Ecto neural progenitor cell (in vitro differentiated cells): ENCODE measurements at places on chromosomes 4 and X.
A peak's percentile ranks its signal among the peaks of the same experiment; 100 is the strongest.

DNA sequence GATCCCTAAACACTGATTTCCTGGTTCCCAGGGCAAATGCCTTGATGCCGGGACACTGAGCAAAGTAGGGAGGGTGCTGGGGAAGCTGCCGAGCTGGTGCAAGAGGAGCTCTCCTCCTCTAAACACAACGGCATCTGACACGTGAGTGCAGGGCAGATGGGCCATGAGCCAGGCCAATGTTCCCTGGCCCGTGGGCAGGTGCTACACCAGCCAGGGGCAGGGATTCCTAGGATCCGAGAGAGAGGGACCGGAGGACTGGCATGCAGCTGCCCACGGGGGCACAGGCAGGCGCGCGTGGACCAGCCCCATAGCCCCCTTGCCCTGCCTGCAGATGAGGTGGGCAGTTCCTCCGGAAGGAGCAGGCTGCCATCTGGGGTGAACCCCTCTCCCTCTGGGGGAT lies 66.8 kb upstream of the AFAP1 start:
- no peak for DNase-seq

GRCh38 chrX:72114306-72114705 lies 17.4 kb downstream of the RTL5 start:
- DNase-seq, result no peak

DNA sequence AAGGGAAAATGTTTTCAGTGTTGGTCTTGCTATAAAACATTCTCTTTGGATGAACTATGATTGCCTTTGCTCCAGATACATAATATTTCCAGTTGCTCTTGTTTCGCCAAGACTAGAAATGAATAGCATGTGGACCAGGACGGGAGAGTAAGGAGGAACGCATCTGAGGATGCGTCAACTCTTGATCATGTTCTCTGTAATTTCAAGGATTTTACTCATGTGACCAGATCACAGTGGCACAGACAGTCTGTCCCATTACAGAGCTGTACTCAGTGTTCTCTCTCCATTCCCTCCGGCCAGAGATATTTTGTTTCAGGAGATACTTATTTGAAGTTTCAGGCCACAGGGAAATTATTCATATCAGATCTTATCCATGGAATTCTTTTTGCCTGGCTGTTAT lies 266.6 kb downstream of the MID1IP1 start:
- DNase-seq, result no peak

GRCh38 chr4:134160211-134160610 lies 41.4 kb downstream of the PABPC4L start:
- no peak for DNase-seq

DNA sequence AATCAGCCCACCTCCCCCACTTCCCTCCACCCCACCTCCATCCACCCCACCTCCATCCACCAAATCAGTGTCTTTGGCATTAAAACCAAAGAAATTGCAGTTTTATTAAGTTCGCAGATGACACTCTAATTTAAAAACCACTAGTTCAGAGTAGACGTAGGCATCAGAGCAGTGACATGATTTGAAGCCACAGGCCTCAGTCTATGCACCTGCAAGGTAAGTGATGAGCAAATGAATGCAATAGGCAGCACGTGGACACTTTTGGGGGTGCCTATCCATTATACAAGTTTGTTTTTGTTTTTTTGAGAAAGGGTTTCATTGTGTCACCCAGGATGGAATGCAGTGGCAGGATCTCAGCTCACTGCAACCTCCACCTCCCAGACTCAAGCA lies 88.0 kb upstream of the TRIM2 start:
- peak; percentile 4 for DNase-seq

GRCh38 chrX:80174925-80175574 lies 160.5 kb downstream of the TBX22 start:
- DNase-seq, result no peak

GRCh38 chr4:89324671-89325070 lies 17.1 kb upstream of the GPRIN3 start:
- DNase-seq, result no peak

- DNase-seq, result peak; percentile 77
These were observed 182.5 kb upstream of the NPY2R start for GRCh38 chr4:155025762-155026457.

- no peak for DNase-seq
These were observed 8.5 kb upstream of the GYG2 start for GRCh38 chrX:2820136-2820771.

DNA sequence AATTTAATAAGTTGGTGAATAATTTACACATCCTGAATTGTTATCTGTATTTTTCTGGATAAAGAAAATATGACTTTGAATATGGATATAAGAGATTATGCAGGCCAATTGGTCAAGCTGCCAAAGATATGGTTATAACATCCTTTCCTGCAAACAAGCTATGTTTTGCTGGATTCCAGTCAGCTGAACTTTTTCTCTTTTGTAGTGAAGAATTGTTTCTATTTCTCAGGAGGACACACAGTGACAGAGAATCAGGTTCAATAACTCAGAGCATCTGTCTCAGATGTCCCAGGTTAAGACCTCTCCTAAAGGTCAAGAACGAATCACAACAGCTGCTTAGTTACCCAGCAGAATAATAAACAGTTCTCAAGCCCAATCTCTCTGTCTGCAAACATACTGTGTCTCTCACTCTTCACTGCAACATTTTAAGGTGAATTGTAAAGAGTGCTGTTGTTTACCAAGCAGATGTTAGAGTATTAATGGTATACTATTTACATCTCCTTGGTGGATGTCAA lies 189.5 kb upstream of the ANKRD50 start:
- no peak for DNase-seq

DNA sequence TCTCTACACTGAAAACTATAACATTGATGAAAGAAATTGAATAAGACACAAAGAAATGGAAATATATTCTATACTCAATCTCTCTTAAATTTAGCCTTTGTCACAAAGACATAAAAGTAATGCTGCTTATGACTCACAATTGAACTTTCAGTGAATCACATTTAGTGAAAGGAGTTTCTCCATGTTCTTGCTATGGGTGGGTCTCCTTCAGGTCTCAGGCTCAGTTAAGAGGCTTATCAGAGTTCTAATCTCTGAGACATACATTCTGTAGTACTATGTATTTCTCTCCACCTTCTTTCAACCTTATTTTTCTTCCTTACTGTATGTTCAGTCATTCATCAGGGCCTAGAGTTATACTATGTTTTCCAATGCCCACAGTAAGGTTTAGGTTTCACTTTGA lies 220.9 kb downstream of the DTHD1 start:
- DNase-seq, result no peak

- no peak for DNase-seq
These were observed 40.5 kb downstream of the ZCCHC12 start for GRCh38 chrX:118864063-118864635.

GRCh38 chr4:94208918-94209317 lies 1.3 kb downstream of the SMARCAD1 start:
- DNase-seq, result no peak

DNA sequence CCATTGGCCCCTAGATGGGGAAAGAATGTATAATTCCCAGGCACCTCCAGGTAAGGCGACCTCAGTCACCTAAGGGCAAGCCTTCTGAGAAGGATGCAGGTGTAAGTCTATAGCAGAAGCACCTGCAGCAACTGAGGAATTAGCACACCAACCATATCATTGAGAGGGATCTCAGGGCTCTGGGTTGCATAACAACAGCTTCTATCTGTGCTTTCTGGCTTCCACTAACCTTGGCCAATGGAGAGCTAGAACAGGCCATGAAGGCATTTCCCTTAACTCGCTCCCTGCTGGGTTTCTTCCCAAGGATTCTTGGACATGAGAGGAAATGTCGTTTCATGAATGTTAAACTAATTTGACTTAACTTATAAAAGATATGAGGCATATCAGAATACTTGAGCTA lies 177.8 kb upstream of the GK2 start:
- no peak for DNase-seq

- no peak for DNase-seq
These were observed 151.2 kb downstream of the COX18 start for GRCh38 chr4:72918362-72918761.

DNA sequence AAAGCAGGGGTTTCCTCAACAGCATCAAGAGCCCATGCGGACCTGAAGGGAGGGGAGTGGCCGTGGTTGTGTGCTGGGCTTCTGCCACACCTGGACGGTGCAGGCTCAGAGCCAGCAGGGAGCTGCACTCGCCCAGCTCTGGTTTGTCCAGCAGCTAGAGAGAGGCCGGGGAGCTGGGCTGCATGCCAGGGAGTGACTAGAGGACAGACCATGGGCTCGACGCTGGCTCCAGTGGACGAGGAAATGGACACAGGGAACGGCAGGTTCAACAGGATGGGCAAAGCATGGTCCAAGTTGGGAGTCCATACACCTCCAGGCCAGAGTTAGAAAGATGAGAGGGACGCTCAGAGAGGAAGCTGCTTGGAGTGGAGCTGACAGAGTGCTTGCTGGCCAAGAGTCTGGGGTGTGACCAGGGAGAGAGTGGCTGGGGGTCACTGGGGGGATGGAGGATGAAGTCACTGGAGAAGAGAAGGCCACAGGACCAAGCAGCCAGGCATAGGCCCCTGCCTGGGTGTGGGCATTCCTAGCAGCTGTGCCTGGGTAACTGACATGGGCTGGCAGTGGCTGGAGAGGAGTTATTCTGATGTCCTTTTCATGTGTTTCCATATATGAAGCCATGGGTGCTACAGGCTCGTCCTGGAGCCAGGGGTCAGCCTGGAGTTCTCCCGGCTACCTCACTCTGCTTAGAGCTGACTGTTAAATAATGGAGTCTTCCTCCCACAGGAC lies 42.8 kb downstream of the HTT-AS start:
- DNase-seq, result no peak

GRCh38 chr4:128663325-128663724 lies 146.2 kb upstream of the JADE1 start:
- no peak for DNase-seq

GRCh38 chrX:149036086-149036485 lies 469.0 kb downstream of the IDS start:
- DNase-seq, result no peak

- DNase-seq, result no peak
These were observed 279.0 kb downstream of the BCOR start for GRCh38 chrX:39818750-39819149.

DNA sequence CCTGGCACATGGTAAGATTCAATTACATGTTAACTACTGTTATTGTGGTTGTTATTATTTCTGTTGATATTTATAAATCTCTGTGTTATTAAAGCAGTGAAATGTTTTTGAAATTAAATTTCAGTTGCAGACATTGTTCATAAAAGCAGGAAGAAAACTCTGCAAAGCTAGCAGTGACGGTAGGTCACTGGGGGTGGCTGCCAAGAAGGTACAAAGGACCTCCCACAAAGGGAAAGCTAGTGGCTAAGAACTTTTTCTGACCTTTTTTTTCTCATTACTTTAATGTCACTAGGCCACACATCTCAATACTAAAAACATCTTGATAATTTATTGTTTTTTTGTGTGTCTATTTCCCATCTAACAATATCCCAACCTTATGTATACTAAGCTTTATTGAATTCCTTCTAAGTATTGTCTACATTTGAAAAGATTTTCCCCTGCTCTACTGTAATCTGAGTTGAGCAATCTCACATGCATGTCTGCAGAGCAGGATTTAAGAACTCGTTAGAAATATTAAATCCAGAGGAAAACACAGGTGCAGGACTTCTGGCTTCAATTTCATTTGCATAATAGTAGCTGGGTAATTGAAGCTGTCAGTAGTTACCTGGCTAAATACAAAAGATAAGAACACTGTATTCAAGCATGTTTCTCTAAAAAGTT lies 197.3 kb downstream of the CFAP299 start:
- no peak for DNase-seq

- peak; percentile 59 for DNase-seq
These were observed 6.0 kb downstream of the RASL11B start for GRCh38 chr4:52868133-52868532.

DNA sequence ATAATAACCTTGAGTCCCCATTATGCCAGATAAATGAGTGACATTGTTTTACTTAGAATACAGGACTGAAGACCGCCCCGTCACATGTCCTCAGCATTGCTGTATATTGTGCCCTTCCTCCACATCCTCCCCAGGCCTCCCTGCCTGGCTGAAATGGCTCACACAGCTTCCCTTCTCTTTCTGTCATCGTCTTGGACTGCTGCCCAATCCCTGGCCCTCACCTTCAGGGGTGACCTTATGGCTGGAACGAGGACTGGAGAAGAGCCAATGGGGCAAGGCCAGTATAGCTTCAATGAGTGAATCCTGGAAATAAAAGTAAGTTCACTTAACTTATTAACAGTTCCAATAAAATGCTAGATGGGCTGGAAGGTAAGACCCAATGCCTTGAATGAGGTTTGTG lies 2.7 kb downstream of the KCNE5 start:
- no peak for DNase-seq

DNA sequence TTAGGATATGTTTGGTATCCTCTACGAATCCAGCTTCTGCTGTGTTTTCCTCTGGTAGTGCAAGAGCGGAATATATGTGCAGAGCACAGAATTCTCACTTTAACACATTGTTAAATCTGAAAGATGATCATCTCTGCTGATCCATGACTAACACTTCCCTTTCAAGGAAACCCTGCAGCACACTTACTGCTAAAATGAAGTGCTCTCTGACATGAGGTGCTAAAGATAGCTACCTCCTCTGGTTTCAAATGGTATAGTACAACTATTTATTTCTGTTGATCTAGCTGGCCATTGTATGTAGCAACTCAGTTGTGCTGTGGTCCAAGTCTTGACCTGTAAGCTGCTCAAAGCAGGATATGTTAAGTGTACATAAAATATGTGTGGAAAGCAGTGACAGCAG lies 162.4 kb upstream of the FMR1 start:
- DNase-seq, result no peak

GRCh38 chrX:107728371-107729099 lies 47.1 kb downstream of the TSC22D3 start:
- no peak for DNase-seq

- peak; percentile 54 for DNase-seq
These were observed 4.5 kb downstream of the MID1IP1 start for GRCh38 chrX:38805432-38806389.

- DNase-seq, result no peak
These were observed 72.0 kb upstream of the NDUFC1 start for GRCh38 chr4:139374251-139374650.

- DNase-seq, result no peak
These were observed 33.7 kb downstream of the AMMECR1 start for GRCh38 chrX:110284159-110284558.

GRCh38 chr4:58732973-58733372 lies 1622.8 kb upstream of the IGFBP7 start:
- DNase-seq, result no peak

GRCh38 chrX:146887020-146887419 lies 72.5 kb upstream of the CXorf51A start:
- DNase-seq, result no peak

DNA sequence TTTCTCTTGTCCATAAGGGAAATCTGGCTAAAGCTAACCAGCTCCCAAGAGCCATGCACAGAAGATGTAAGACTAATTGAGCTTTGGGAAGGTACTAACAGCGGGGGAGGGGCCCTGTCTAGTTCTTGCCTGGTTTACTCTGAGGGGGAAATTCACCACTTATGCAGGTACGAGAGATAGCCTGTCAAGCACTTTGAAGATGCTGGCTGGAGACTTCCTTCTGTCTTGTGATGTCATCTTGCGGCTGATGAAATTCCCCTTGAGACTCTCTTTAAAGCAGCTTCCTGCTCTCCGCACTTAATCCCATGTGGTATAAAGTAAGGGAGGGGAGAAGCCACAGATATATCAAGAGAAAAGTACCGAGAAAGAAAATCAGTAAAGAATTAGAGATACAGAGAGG lies 345.3 kb downstream of the MAPK10 start:
- no peak for DNase-seq
